Right lobe of liver (tissue), 6 donors: ENCODE measurements at places on chromosomes 5 and 9. TPM values are rescaled to one million over a fixed set of nuclear protein-coding genes. Genes with fewer than 3 reads are reported as not detected.

The SLC1A3 gene
- 15.1 TPM for total RNA-seq

The MARVELD2 gene
- 27.0 TPM for total RNA-seq

The GALNT12 gene
- 0.27 TPM for total RNA-seq

The LHX2 gene
- 5.0 TPM for total RNA-seq

The STOML2 gene
- total RNA-seq = 68.7 TPM

The INSL6 gene
- not detected for total RNA-seq

The PCDHGB4 gene
- total RNA-seq = 5.5 TPM

The FGF1 gene
- 0.56 TPM for total RNA-seq

The MELK gene
- 1.6 TPM for total RNA-seq

The C1QTNF2 gene
- not detected for total RNA-seq

The SPINK13 gene
- total RNA-seq = not detected

The OR1Q1 gene
- total RNA-seq = not detected

The ANKRA2 gene
- total RNA-seq = 9.9 TPM

The PFN3 gene
- not detected for total RNA-seq

The LEAP2 gene
- 171 TPM for total RNA-seq

The GPR151 gene
- total RNA-seq = not detected

The ANKRD18A gene
- 4.5 TPM for total RNA-seq

The SPRY4 gene
- total RNA-seq = 8.2 TPM
